Myocyte (in vitro differentiated cells): ENCODE measurements at places on chromosomes 2 and 18. TPM values are rescaled to one million over a fixed set of nuclear protein-coding genes. Genes with fewer than 3 reads are reported as not detected.
A peak's percentile ranks its signal among the peaks of the same experiment; 100 is the strongest.

- DNase-seq, result peak; percentile 72
These were observed 1.5 kb upstream of the NR4A2 start for GRCh38 chr2:156333951-156334495.

GRCh38 chr2:10926191-10926820 lies 14.6 kb downstream of the KCNF1 start:
- no peak for DNase-seq

GRCh38 chr2:29317077-29317517 lies 201.9 kb downstream of the CLIP4 start:
- peak; percentile 16 for DNase-seq

DNA sequence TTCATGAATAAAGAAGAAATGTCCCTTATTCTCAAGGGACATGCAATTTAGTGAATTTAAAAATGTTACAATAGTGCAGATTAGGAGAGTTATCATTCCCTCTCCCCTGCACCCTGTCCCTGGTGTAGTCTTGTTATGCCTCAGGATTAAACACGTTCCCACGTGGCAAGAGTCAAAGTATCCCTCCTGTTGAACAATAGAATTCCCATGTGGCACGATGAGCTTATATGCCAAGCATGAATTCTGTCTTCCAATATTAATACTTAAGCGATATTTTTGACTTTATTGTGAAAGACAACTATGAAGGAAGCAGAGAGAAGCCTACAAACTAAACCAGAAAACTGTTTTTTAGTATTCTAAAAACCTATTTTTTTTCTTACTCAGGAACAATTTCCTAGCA lies 36.7 kb upstream of the SPAG16 start:
- DNase-seq, result no peak

DNA sequence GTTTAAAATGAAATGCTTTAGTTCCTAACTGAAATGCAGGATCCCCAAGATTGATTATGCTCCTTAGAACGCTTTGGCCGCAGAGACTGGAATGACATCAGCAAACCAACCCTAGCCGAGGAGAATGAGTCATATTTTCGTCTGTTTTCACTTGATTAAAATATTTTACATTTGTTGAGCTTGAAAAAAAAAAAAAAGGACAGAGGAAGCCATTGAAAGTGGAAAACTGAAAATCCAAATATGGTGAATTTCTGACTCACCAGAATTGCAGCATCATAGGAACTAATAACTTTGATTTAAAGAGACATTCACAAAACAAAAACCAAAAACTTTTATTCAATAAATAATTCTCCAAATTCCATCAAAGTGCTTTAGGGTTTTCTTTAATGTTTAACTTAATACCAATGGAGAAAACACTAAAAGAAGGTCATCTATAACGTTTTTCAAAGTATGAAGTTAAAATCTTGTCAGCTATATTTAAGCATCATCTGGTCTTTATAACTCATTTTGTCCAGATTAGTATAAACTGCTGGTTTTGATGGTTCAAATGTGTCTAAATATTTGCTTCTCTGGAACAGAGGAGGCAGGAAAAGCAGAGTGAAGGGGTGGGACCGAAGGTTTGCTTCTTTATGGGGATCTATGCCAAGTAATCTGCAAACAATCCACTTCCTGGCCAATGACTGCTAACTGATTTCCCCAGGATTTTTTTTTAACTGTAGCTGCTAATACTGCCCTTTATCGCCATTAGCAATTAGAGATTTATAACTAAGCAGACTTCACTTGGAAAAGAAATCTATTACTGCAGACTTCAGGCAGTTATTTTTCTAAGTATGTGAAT lies 30.9 kb upstream of the COL5A2 start:
- peak; percentile 86 for DNase-seq

GRCh38 chr2:126300348-126300747 lies 355.6 kb upstream of the GYPC start:
- no peak for DNase-seq

DNA sequence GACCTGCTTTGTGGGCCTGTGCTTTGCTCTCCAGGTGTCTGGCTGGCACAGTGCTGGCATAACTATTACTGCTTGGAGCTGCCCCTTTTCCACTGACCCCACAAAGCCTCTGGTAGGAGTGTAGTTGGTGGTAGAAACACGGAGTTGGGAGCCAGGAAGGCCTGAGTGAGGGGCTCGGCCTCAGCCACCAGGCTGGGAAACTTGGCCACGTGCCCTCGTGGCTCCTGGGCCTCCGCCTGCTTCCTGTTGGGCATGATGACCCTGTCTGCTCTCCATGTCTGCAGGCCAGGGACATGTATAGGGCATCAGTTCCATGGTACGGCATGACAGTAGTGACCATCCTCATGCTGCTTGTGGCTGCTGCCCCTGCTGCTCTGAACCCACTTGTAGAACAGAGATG lies 241.2 kb downstream of the FAM210A start:
- no peak for DNase-seq

GRCh38 chr2:234852941-234853340 lies 98.9 kb upstream of the SH3BP4 start:
- DNase-seq, result peak; percentile 26

DNA sequence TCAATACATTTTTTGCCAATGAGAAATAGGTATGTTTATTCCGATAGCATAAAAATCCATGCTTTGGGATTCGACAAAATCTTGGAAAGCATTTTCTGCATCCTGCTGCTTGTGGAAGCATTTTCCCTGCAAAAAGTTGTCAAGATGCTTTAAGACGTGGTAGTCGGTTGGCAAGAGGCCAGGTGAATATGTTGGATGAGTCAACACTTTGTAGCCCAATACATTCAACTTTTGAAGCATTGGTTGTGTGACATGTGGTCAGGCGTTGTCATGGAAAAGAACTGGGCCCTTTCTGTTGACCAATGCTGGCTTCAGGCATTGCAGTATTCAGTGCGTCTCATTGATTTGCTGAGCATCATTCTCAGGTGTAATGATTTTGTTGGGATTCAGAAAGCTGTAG lies 764.5 kb downstream of the TRIB2 start:
- no peak for DNase-seq

CTDP1 gene
- 15.3 and 16.8 TPM in 2 replicates for total RNA-seq

NXPH2 gene
- total RNA-seq, result 0.37 TPM in 1 of 2 replicates, not detected in the other

SGPP2 gene
- not detected in 2 replicates for total RNA-seq

NCKAP5 gene
- total RNA-seq, result 0.31 and 0.53 TPM in 2 replicates

IL36RN gene
- not detected in 2 replicates for total RNA-seq
